ENCODE measurements at places on chromosomes 7 and 10. TPM values are rescaled to one million over a fixed set of nuclear protein-coding genes. Genes with fewer than 3 reads are reported as not detected.
A peak's percentile ranks its signal among the peaks of the same experiment; 100 is the strongest.

GRCh38 chr7:151867912-151868311 lies 9.0 kb downstream of the PRKAG2 start:
- H3K27ac ChIP-seq, result peak overlapping the region; percentile 34
- no peaks in the 10 kb centered on the region for H3K36me3 ChIP-seq
- H3K27me3 ChIP-seq, result no peaks in the 10 kb centered on the region
- no peak overlapping the region for H3K4me3 ChIP-seq
- peaks cover 39% of the 10 kb centered on the region for H3K4me1 ChIP-seq

- H3K27ac ChIP-seq, result peak within 1 kb of the TSS; percentile 84
- peaks cover 4% of the 10 kb centered on the region for H3K36me3 ChIP-seq
- peaks cover 58% of the 10 kb centered on the region for H3K4me1 ChIP-seq
- peak; percentile 83 for DNase-seq
- peaks cover 4% of the 10 kb centered on the region for H3K27me3 ChIP-seq
Measured at GRCh38 chr7:22726907-22727713, at the start of gene IL6. TSS of gene IL6 (plus strand) at chr7:22727200. CDS start at chr7:22727263, 63 bp downstream.

- H3K36me3 ChIP-seq, result no peaks in the 10 kb centered on the region
- H3K4me3 ChIP-seq, result no peak overlapping the region
- H3K4me1 ChIP-seq, result peaks cover 25% of the 10 kb centered on the region
Measured at GRCh38 chr10:74871595-74872382, 45.4 kb downstream of the KAT6B start.

GRCh38 chr7:139086454-139086853 lies 23.1 kb downstream of the ZC3HAV1 start:
- peaks cover 83% of the 10 kb centered on the region for H3K36me3 ChIP-seq
- peaks cover 4% of the 10 kb centered on the region for H3K4me1 ChIP-seq
- no peaks in the 10 kb centered on the region for H3K27me3 ChIP-seq
- H3K4me3 ChIP-seq, result no peak overlapping the region
- H3K27ac ChIP-seq, result no peak overlapping the region

DNA sequence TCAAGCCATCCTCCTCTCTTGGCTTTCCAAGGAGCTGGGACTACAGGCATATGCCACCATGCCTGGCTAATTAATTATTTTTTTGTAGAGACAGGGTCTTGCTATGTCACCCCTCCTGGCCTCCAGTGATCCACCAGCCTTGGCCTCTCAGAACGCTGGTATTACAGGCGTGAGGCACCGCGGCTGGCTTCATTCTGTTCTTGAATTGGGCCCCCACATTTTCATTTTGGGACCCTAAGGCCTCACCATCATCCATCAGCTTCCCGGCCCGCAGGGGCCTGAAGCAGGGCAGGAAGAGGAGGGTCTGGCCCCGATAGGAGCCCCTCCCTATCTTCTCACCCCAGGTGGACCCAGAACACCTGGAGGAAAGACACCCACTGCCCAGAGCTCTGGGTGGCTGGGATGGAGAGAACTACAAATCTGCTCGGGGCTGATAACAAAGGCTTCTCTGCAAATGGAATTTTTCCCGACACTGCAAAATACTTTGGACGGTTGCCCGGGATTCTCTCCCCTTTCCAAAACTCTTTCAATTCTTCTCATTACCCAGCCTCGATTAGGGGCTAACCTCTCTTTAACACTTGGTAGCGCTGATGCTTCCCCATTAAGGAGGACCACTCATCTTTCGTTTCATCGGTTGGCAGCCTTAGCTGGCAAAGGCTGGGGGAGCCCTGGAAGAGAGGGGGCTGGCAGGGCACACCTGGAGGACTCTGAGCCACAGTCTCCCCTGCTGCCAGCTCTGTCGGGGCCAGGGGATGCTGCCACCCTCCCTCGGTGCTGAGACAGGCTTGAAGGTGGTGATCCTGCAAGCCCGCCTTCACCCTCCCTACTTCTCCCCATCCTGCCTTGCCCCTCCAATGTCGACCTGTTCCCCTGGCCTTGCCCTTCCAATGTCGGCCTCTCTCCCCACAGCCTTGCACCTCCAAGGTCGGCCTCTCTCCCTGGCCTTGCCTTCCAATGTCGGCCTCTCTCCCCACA lies 81.0 kb upstream of the GNA12 start:
- no peaks in the 10 kb centered on the region for H3K36me3 ChIP-seq
- peaks cover 11% of the 10 kb centered on the region for H3K27me3 ChIP-seq
- no peak overlapping the region for H3K27ac ChIP-seq

GRCh38 chr10:44249490-44249889 lies 135.4 kb downstream of the CXCL12 start:
- no peak overlapping the region for H3K27ac ChIP-seq
- DNase-seq, result no peak
- H3K36me3 ChIP-seq, result no peaks in the 10 kb centered on the region

- no peak overlapping the region for H3K27ac ChIP-seq
- no peak overlapping the region for H3K4me3 ChIP-seq
- H3K4me1 ChIP-seq, result peaks cover 11% of the 10 kb centered on the region
Measured at GRCh38 chr10:43679509-43679908, 30.8 kb upstream of the ZNF32 start.

- peaks cover 14% of the 10 kb centered on the region for H3K36me3 ChIP-seq
- DNase-seq, result no peak
- H3K27me3 ChIP-seq, result no peaks in the 10 kb centered on the region
- H3K4me3 ChIP-seq, result no peak overlapping the region
Measured at GRCh38 chr7:2280424-2280823, 33.8 kb downstream of the SNX8 start.

DNA sequence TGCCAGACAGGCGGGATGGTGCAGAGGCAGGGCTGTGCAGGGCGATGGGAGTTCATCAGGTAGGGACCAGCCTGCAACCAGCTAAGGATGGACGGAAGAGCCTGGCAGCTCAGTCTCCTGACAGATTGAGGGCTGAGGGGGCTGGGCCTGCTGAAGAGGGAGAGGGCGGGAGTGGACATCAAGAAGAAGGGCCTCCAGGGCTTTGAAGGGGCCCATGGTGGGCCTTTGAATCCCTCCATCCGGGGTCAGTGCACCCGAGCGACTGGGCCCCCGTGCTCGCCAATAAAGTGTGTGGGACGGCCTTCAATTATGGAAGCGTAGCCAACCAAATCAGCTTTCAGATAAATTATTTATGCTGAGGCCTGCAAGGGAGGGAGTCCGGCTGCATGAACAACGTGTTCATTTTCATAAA lies 431.2 kb downstream of the RPS24 start:
- no peaks in the 10 kb centered on the region for H3K4me1 ChIP-seq
- no peak overlapping the region for H3K4me3 ChIP-seq
- H3K27me3 ChIP-seq, result no peaks in the 10 kb centered on the region
- H3K27ac ChIP-seq, result no peak overlapping the region
- no peak for DNase-seq
- no peaks in the 10 kb centered on the region for H3K36me3 ChIP-seq

GRCh38 chr7:24730018-24730369 lies 27.3 kb downstream of the GSDME start:
- no peaks in the 10 kb centered on the region for H3K4me1 ChIP-seq
- no peaks in the 10 kb centered on the region for H3K36me3 ChIP-seq
- H3K27ac ChIP-seq, result no peak overlapping the region
- no peak overlapping the region for H3K4me3 ChIP-seq
- DNase-seq, result no peak

OPALIN gene
- total RNA-seq, result not detected

ITPRID1 gene
- 0.59 TPM for total RNA-seq

SFRP5 gene
- total RNA-seq, result 0.27 TPM

MYH16 gene
- not detected for total RNA-seq

GRID2IP gene
- 0.41 TPM for total RNA-seq

TBL2 gene
- total RNA-seq, result 27.9 TPM

All from lower lobe of right lung (tissue), 2 donors.